ENCODE measurements at places on chromosomes 11 and 22.

GRCh38 chr11:23095650-23096189 is 235.4 kb upstream of the CCDC179 start:
- DNase-seq: no peak

DNA sequence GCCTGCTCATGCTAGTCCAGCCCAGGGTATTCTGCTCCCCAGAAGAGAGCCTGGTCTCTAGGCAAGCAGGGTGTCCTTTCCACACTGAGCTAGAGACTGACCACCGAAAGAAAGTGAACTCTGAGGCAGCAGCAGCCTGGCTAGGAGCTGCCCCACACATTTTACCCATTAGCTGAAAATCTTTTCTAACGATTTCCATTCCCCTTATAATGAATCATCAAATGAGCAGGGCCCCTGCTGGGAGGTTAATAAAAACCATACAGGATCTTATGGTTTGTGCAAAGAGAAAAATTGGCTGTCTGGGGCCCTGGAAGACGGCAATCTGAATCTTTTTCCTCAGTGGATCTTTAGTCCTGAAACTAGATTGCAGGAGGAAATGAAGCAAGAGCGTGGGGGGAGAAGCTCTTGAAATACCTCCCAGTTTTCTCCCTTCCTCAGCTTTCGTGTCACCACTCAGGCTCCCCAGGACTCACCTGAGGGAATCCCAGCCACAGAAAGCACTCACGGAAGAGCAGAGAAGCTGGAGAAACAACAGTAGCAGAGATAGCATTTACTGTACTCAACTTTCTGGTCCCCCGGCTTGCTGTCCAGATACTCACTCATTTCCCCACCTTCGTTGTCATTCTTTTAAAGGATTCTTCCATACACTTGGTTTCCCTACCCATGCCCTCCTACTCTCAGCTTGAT is 74.7 kb upstream of the CD44 start:
- no peak for DNase-seq

DNA sequence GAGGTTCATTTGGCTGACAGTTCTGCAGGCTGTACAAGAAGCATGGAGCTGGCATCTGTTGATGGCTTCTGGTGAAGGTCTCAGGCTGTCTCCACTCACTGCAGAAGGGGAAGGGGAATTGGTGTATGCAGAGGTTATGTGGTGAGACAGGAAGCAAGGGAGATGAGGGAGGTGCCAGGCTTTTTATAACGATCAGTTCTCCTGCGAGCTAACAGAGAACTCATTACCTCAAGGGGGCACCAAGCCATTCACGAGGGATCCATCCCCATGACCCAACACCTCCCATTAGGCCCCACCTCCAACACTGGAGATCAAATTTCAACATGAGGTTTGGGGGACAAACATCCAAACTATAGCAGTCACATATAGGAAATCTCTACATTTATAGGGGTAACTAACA is 38.7 kb upstream of the E2F8 start:
- DNase-seq: no peak

- DNase-seq: no peak
Observed at GRCh38 chr22:49010070-49010863, 817.4 kb downstream of the BRD1 start.

GRCh38 chr11:26287067-26287518 is 44.8 kb upstream of the ANO3 start:
- no peak for DNase-seq

GRCh38 chr11:85095239-85095638 is 531.9 kb downstream of the DLG2 start:
- DNase-seq: no peak

GRCh38 chr11:3016861-3017260 is 24.7 kb upstream of the NAP1L4 start:
- no peak for DNase-seq

DNA sequence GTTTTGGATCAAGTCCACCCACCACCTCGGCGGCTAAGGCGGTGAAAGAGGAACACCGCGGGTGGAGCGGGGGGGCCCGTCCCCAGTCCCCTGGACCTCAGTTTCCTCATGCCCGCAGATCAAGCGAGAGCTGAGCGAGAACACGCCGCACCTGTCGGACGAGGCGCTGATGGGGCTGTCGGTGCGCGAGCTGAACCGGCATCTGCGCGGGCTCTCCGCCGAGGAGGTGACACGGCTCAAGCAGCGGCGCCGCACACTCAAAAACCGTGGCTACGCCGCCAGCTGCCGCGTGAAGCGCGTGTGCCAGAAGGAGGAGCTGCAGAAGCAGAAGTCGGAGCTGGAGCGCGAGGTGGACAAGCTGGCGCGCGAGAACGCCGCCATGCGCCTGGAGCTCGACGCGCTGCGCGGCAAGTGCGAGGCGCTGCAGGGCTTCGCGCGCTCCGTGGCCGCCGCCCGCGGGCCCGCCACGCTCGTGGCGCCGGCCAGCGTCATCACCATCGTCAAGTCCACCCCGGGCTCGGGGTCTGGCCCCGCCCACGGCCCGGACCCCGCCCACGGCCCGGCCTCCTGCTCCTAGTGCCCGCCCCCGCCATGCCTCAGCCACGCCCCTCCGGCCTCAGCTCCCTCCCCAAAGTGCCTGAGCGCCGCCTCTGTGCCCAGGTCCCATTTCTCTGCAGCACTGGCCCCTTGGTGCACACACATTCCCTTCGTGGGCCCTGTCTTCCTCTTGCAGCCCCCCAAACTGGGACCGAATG is 12.7 kb downstream of the MAFF start:
- DNase-seq: no peak

DNA sequence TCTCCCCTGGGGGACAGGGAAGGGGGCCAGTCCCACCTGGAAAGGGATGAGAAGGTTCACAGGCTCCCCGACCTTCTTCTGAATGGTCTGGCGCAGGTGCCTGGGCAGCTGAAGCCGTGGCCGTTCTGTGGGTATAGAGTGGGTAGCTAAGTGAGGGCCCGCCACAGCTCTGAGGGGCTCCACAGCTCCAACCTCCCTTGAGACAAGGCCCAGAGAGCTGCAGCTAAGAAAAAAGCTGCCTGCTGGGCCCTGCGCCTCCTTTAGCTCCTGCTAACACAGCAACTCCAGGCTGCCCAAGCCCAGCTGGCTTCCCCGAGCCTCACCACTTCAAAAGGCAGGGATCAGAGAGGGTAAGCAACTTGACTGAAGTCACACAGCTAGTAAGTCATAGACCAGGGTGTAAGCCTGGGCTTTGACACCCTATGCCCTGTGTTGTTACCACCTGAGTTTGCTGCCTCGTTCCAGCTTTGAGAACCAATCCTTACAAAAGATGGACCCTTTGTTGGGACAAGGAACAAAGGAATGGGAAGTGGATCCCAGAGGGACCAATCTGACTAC is 18.5 kb downstream of the MYBPC3 start:
- no peak for DNase-seq

- no peak for DNase-seq
Observed at GRCh38 chr11:11090495-11090894, 232.6 kb upstream of the ZBED5 start.

DNA sequence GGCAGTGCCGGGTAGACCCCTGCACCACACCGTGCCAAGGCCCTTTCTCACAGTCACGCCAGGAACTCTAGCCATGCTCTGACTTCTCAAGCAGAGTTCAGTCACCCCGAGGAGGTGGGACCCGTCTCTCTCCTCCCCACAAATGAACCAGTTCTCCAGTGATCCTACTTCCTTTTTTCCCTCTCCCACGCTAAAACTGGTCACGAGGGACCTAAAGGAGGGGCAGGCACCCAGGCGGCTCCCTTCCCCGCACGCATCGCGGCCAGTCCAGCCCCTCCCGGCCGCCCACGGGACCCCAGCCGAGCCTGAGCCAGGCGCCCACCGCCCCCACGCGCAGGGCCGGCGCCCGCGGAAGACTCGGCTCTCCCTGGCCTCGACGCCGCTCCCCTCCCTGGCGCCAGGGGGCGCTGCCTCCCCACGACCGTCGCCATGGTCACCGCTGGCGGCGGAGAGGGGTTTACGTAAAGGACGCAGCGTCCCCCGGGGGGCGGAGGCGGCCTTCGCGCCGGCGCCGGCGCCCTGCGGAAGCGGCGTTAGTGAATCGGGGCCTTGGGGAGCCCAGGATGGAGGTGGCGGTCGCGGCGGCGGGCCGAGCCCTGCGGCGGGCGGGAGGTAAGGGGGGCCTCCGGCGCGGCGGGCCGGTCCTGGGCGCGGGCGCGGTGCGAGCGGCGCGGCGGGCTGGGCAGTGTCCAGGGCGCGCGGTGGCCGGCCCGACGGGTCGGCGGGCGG is at the start of gene DAGLA:
Gene DAGLA, plus strand, starts transcription at position 499 of the 729 bp plus-strand sequence. CDS start 39,765 bp downstream, outside the sequence.
- no peak for DNase-seq

DNA sequence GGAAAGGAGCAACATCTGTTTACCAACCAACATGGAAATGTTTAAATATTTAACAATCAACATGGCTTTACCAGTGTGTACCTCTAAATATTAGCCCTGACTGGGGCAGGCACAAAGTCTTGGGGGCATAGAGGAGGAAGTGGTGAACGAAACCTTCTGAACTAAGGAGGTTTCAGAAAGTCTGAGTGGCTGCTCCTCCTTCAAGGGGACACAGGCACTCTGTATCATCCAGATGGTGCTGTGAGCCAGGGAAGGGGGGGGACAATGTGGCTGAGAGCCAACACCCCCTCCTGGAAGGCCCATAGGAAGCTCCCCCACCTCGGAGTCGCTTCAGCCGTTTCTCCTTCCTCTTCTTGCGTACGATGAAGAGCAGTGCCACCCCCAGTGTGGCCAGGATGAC is 107.7 kb downstream of the CEP164 start:
- no peak for DNase-seq

DNA sequence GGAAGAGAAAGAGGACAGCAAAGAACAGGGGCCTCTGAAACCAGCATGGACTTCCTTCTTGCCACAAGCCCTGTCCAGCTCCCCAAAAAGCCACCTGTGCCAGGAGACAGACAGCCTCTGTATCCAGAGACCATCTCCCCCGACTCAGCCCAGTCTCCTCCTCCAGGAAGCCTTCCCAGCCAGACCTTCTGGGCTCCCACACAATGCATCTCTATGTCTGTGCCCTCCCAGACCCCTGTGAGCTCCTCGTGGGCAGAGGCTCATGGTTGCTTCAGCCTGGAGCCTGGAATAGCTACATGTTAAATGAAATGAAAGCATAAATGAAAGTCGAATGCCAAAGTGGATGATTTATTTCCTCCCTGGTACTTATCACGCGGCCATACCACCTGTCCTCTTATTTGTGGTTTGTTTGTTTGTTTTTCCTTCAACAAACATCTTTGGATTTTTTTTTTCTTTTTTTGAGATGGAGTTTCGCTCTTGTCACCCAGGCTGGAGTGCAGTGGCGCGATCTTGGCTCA is 7.3 kb upstream of the ARAP1 start:
- no peak for DNase-seq

DNA sequence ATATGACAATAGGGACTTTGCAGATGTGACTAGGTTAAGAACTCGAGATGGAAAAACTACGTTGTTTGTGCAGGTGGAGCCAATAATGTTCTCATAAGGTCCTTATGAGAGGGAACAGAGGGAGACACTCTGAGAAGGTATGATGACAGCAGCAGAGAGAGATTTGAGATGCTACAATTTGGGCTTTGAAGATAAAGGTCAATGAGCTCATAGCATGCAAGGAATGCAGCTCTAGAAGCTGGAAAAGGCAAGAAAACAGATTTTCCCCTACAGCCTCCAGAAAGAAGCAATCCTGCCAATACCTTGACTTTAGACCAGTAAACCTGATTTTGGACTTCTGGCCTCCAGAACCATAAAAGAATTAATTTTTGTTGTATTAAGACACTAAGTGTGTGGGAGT is 21.1 kb downstream of the FAM76B start:
- DNase-seq: no peak
